ENCODE measurements at places on chromosomes 13 and 19. TPM values are rescaled to one million over a fixed set of nuclear protein-coding genes. Genes with fewer than 3 reads are reported as not detected.

ICAM5 gene
- 7.2 TPM for total RNA-seq

WDR87 gene
- not detected for total RNA-seq

ADGRE1 gene
- total RNA-seq, result not detected

NLRP7 gene
- total RNA-seq, result not detected

PRODH2 gene
- not detected for total RNA-seq

HNRNPA1L2 gene
- 2.4 TPM for total RNA-seq

ZNF471 gene
- total RNA-seq, result 2.2 TPM

NBEA gene
- total RNA-seq, result 4.2 TPM

DDX39A gene
- total RNA-seq, result 73.0 TPM

LINGO3 gene
- total RNA-seq, result not detected

FGF21 gene
- not detected for total RNA-seq

SYDE1 gene
- total RNA-seq, result 53.4 TPM

ODAD3 gene
- total RNA-seq, result 0.10 TPM

LMTK3 gene
- 0.05 TPM for total RNA-seq

B3GNT8 gene
- not detected for total RNA-seq

ZNF443 gene
- 2.3 TPM for total RNA-seq

BCKDHA gene
- total RNA-seq, result 53.4 TPM

FUT1 gene
- total RNA-seq, result 0.03 TPM

TEKTIP1 gene
- not detected for total RNA-seq

KLK7 gene
- total RNA-seq, result not detected

ISOC2 gene
- total RNA-seq, result 196 TPM

Measured in myocyte (in vitro differentiated cells).